Dermis lymphatic vessel endothelial cell (primary cell): ENCODE measurements at places on chromosomes 1 and 21. TPM values are rescaled to one million over a fixed set of nuclear protein-coding genes. Genes with fewer than 3 reads are reported as not detected.

Gene LRRC38
- total RNA-seq: 0.11 TPM in 1 of 2 replicates, not detected in the other

Gene HENMT1
- 2.1 and 2.6 TPM in 2 replicates for total RNA-seq

Gene ADAMTSL4
- total RNA-seq: 0.11 and 0.34 TPM in 2 replicates

Gene LMO4
- 13.5 and 17.1 TPM in 2 replicates for total RNA-seq

Gene OR10Z1
- not detected in 2 replicates for total RNA-seq

Gene FALEC
- total RNA-seq: not detected in 2 replicates

Gene C1QTNF12
- total RNA-seq: 0.09 and 0.22 TPM in 2 replicates

Gene ELF3
- total RNA-seq: under 0.01 and 0.09 TPM in 2 replicates

Gene PRMT6
- total RNA-seq: 10.6 and 12.4 TPM in 2 replicates

Gene HPDL
- total RNA-seq: 0.54 and 0.77 TPM in 2 replicates

Gene ZNF326
- total RNA-seq: 7.5 and 10.1 TPM in 2 replicates

Gene MCOLN2
- under 0.01 TPM in 1 of 2 replicates, not detected in the other for total RNA-seq

Gene VCAM1
- 0.26 and 0.43 TPM in 2 replicates for total RNA-seq

Gene C1orf141
- total RNA-seq: not detected in 2 replicates

Gene BRDT
- total RNA-seq: not detected in 2 replicates

Gene GUCA2B
- total RNA-seq: not detected in 2 replicates

Gene FAM131C
- 0.11 TPM in 1 of 2 replicates, not detected in the other for total RNA-seq

Gene HYI
- total RNA-seq: 24.5 and 82.0 TPM in 2 replicates
